Stimulated activated CD8-positive, alpha-beta memory T cell treated with anti-CD3 and anti-CD28 coated beads, Interleukin-15, amount 100 ng/mL, for 48 hours (primary cell): ENCODE measurements at places on chromosomes 11 and 22.

GRCh38 chr22:32558681-32559355, 84.2 kb downstream of the FBXO7 start:
- no peak for DNase-seq

GRCh38 chr22:47943729-47944700, 1181.6 kb downstream of the TBC1D22A start:
- no peak for DNase-seq

GRCh38 chr11:59899532-59899931, 20.9 kb downstream of the OOSP3 start:
- DNase-seq, result no peak

GRCh38 chr22:24407278-24407665, 20.1 kb upstream of the ADORA2A start:
- DNase-seq, result no peak

GRCh38 chr22:44677871-44678555, 24.0 kb upstream of the PRR5 start:
- DNase-seq, result no peak

- no peak for DNase-seq
Measured at GRCh38 chr22:29112681-29113080, 39.8 kb downstream of the KREMEN1 start.

GRCh38 chr11:110478410-110478809, 48.7 kb downstream of the FDX1 start:
- DNase-seq, result no peak

DNA sequence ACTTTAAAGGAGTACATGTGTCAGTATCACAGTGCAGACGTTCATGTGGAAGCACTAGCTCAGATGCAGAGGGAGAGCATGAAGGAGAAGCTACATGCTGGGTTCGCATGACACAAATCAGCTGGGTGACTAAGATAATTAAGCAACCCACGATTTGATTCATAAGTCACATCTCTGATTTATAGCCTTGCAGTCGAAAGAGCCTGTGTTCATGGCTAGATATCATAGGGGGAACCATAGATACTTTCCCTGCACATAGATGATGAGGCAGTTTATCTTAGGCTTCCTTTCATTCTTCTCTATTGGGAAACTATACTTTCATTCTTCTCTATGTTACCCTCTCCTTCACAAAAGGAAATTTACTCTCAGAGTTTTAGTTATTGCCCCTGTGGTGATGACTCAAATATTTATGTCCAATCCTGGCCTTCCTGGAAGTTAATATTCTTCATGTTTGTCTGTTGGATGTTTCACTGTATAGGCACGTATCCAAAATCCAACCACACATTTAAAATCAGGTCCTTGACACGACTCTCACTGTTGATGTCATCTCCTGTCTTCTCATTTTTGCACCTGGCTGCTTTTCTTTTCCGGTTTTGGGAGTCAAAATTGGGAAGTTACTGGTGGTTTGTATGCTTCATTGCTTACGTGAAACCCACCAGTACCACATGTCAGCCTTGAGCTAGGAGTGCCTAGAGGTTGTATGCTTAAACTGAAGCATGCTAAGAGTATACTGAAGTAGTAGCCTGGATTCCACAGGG, 56.3 kb upstream of the SLC5A12 start:
- DNase-seq, result no peak

GRCh38 chr22:38049812-38050619, 7.2 kb upstream of the PICK1 start:
- DNase-seq, result no peak

- no peak for DNase-seq
Measured at GRCh38 chr11:118933486-118933885, 7.8 kb upstream of the BCL9L start.

DNA sequence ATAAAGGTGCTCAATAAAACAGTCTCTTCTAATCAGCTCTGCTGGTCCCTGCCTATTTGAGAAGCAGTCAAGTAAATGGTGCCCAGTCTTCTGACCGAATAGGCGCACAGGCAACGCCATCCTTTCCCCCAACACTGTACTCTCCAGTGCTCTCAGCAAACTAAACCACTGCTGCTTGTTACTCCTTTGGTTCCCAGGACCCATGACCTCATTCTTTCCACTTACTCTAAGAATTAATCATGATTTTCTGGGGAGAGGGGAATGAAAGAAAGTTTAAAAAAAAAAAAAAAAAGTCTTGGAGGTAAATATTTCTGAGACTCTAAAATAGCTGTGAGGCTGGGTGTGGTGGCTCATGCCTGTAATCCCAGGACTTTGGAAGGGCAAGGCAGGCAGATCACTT, 63.7 kb downstream of the SGSM3 start:
- no peak for DNase-seq

DNA sequence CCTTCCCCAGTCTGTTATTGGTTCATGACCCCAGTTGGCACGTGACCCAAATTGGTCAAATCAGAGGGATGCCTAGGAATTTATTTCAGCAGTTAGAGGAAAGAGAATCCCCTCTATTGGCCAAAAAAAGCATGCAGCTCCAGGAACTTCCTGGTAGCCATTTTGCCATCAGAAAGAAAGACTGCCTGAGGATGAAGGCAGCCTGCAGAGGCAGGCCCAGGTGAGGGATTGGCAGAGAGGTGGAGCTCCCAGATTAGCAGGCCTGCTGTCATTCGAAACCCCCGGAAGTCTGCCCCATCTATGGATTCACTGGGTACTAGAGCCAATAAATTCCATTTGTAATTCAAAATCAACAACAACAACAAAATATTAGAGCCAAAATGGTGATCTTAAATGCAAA, 207.6 kb downstream of the CWF19L2 start:
- no peak for DNase-seq

DNA sequence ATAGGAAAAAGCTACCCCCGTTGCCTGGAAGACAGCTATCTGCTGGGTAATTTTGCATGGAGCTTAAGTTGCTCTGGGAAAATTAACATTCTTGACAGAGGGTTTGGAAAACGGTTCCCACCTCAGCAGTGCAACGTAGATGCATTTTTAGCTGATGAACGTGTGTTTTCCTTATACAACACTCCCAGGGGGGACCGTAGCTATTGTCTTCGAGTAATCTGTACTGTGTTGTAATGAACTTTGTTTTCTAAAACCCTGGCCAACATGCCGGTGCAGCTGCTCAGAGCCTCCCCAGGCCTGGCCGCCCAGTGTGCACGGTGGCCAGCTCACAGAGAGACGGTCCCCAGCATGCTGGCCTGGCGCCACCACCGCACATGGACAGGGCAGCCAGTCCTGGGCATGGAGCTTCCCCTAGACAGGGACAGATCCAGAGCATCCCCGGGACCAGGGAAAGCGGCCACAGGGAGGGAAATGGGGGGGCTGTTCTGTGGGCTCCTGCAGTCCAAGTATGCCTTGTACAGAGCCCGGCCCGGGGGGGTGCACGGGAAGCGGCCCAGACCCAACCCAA, 2.2 kb downstream of the TNNT3 start:
- no peak for DNase-seq

DNA sequence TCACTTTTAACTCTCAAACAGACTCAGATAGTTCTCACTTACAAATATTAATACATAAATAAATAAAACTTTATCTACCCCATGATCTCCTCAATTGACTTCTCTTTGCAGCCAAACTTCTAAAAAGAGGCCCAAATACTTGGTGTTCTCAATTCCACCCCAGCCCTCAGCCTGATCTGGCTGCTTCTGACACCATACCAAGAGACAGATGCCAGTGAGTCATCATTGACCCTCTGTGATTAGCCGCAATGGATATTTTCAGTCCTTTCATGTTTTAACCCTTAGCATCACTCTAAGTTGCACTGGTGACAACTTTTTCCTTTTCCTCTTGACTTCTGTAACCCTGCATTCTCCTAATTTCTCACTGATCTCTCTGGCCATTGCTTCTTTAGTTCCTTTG, 184.1 kb upstream of the ARHGAP20 start:
- no peak for DNase-seq

DNA sequence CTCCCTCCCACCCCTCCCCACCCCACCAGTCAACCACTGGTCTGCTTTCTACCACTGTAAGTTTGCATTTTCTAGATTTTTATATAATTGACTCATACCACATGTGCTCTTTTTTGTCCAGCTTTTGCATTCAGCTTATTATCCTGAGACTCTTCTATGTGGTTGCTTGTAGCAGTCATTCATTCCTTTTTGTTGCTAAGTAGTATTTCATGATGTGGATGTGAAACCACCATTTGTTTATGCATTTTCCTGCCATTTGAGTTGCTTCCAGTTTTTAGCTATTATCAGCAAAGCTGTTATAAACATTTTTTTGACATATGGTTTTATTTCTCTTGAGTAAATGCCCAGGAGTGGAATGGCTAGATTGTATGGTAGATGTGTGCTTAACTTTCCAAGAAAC, 77.0 kb upstream of the FGF3 start:
- no peak for DNase-seq

GRCh38 chr11:122186439-122187080, 70.5 kb upstream of the BLID start:
- no peak for DNase-seq

DNA sequence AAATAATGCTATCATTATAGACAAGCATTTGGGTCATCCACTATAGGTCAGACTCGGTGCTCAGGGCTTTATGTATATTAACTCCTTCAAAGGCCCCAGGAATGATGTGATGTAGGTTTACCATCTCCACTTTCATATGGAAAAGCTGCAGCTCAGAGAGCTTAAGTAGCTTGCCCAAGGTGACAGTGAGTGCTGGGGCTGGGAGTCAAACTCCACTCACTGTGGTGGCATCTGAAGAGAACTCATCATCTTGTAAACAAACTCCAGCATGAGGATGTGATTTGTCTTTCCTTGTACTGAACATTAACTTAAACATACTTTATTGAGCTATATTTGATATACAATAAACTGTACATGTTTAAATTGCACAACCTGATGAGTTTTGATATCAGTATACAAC, 25.4 kb downstream of the TENM4 start:
- no peak for DNase-seq

- no peak for DNase-seq
Measured at GRCh38 chr11:72024069-72024754, 25.5 kb downstream of the IL18BP start.

DNA sequence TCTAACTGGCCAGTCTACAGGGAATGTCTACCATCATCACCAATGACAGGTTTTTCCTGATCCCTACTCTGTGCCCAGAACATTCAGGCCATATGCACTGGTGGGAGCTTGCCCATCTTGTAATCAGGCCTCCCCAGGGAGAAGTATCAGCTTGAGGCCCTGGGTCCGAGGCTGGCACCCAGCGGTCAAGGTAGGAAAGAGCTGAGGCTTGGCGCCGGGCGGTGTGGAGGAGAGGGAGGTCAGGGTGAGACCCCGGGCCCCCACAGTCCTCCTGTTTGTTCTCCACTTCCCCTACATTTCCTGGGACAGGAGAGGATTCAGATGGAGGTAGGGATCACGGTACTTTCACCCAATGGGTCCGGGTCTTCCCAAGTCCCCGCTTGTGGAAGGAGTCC, 15.5 kb downstream of the TSKU start:
- DNase-seq, result no peak

DNA sequence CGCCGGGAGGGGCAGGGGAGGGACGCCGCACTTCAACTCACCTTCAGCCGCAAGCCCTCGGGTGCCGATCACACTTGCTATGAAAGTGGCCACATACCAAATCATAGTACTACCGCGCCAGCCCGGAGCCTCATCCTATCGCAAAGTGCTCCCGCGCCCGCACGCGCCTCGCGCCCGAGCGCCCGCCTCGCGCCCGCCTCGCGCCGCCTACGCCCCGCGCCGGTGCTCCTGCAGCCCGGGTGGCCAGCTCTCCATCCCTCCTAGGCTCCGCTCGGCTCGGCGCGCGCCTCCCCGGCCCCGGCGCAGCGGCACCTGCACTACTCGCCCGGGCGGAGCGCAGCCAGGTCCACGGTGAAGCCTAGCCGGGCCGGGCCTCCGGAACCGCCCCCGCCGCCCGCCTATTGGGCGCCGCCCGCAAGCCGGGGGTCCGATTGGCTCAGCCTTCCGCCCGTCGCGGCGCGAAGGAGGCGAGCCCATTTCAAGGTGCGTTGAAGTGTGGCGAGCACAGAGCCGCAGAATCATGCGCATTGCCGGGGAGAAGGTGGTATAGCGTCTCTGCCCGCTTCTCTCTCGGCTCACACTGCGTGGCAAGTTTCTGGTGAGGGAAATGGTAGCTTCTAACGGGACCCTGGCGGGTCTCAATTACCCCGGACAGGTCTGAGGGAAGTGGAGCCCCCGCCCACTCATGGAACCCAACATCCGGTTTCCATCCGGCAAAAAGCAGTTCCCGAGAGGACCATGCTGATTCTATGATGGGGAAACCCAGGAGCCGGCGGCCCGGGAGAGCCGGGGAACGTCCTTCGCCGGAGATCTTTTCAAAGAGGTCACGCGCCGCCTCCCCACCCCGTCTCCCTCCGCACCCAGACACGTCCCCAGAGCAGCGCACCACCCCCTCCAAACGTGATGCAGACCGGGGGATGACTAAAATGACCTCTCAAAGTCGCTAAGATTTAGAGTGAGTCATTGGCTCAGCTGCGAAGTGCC, at the start of gene IGSF9B:
Gene IGSF9B (minus strand): TSS at position 319 of the 984 bp plus-strand sequence. CDS start 214 bp downstream, at position 105.
- peak; percentile 88 for DNase-seq

- DNase-seq, result no peak
Measured at GRCh38 chr11:77107950-77108349, 5.3 kb downstream of the OMP start.

DNA sequence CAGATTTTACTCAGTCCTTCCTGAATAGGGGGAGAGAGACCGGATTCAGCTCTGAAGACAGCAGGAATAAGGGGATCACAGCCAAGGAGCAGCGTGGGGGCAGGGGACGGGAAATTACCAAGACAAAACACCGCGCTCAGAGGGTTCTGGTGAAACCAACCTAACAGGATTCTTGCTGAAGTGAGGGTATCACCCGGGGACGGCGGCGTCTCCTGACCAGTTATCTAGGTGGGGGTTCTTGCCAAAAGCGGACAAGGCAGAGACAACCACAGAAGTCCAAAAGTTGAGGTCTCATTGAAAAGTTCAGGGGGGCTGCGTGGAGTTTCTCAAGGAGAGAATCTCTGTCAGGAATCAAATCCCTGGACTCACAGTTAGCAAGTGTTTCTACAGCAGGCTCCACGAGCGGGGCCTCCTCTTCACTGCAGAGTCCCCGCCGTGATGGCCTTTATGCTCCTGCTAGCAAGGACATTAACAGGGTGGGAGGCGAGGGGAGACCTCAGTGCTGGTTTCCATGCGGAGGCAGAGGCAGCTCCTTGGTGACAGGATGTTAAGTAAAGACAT, 291.0 kb downstream of the BRD1 start:
- no peak for DNase-seq
